ENCODE measurements at places on chromosomes 1 and 21.

GRCh38 chr1:22531251-22531650 lies 32.0 kb upstream of the EPHA8 start:
- DNase-seq = no peak

DNA sequence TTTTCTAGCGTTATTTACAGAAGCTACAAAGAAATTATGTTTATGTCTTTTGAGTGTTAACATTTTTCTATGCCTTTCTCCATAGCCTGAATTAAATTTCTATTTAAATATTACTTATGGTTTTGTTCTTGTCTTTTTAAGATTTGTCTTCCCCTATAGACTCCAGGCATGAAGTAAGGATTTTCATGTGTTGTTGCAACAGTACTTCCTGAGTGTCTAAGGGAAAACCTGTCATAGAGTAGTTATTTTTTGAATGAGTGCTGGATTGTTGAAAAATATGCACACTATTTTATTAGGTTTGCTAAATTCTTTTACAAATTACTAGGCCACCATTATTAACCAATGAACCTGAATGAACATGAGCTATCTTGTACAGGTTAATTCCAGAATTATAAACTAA lies 27.1 kb downstream of the SAMSN1 start:
- no peak for DNase-seq

DNA sequence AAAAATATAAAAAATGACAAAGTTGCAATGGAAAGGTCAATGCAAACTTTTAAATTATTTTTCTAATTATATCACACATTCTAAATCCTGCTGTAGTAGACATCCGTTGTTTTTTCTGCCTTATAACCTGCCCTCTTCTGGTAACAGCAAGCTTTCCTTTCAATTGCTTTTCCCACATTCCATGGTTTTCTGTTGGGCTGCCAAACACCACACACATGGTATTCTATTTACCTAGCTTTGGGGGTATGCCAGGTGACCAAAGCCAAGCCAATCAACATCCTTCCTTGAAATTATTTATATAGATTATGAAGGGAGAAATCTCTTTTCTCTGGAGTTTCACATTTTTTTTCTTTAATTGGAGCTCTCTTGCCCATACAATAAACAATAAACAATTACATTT lies 3.4 kb upstream of the LAMC1 start:
- no peak for DNase-seq

GRCh38 chr1:17672226-17672625 lies 82.9 kb upstream of the ACTL8 start:
- DNase-seq = no peak

GRCh38 chr1:55400508-55400907 lies 185.3 kb upstream of the USP24 start:
- no peak for DNase-seq

- no peak for DNase-seq
These were observed 27.3 kb downstream of the VANGL2 start for GRCh38 chr1:160427625-160428024.

DNA sequence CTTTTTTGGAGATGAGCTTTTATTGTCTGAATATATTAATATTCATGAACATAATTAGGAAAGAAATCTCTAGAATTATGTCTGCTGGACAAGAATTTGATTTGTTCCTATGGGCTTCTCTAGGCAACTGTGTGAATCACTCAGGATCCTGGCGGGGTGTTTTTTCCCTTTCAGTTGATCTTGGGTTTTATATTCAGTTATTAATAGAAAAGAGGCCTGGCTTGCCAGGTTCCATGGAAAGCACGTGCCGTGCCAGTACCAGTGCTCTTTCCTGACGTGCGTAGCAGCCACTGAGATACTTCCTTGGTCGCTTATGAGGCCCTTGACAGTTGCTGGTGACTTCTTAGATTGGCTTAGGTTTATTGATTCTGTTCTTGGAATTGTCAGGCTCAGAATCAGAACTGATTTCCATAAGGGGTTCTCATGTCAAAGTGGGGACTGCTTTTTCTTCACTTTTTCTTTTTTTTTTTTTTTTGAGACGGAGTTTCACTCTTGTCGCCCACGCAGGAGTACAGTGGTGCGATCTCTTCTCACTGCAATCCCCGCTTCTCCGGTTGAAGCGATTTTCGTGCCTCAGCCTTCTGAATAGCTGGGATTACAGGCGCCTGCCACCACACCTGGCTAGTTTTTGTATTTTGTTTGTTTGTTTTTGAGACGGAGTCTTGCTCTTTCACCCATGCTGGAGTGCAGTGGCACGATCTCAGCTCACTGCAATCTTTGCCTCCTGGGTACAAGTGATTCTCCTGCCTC lies 48.7 kb upstream of the KIF1B start:
- no peak for DNase-seq

GRCh38 chr1:50661626-50662025 lies 238.4 kb upstream of the DMRTA2 start:
- DNase-seq = no peak

GRCh38 chr21:31151156-31152045 lies 113.1 kb upstream of the KRTAP19-8 start:
- DNase-seq = no peak

DNA sequence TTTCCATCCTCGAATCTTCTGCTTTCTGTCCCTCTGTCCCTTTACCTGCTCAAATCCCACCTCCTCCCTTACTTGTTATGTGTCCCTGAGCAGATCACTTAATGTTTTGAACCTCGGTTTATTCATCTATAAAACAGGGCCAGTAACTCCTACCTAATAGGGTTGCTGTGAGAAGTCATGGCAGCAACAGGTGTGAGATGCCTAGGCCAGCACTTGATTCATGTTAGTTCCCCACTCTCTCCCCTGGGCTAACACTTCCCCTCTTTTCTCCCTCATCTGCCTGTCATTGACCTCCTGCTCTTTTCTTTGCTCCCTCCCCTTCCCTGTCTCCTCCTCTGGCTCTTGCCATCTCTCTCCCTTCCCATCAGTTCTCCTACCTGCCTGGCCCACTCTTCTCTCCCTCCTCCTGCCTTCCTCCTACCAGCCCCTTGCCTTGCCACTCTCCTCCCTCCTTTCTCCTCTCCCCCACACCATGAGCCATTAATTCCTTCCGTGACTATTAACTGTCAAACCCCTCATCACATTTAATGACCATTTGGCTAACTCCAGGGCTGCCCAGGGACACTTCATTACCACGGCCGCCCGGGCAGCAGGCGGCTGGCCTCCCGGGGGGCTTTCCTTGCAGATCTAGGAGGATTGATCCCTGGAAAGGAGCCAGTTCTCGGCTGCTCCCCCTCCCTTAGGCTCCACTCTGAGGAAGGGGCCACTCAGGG lies 90.6 kb upstream of the CD1D start:
- DNase-seq = no peak

DNA sequence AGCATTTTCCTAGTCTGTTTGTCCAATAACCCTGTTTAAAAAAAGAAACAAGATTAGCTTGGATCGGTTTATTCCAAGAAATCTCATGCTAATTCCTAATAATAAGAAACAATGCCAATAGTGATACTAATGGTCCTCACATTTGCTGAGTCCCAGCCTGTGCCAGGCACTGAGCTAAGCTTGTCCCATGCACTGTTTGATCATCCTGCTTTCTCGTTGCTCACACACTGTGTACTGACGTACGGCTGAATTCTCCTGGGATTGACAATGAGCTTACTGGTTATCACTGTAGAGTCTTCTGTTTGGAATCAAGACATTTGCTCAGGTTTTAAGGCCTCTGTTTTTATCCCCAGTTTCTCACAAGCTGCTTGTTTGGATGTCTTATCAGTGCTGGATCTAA lies 71.1 kb downstream of the CACNA1E start:
- DNase-seq = no peak

DNA sequence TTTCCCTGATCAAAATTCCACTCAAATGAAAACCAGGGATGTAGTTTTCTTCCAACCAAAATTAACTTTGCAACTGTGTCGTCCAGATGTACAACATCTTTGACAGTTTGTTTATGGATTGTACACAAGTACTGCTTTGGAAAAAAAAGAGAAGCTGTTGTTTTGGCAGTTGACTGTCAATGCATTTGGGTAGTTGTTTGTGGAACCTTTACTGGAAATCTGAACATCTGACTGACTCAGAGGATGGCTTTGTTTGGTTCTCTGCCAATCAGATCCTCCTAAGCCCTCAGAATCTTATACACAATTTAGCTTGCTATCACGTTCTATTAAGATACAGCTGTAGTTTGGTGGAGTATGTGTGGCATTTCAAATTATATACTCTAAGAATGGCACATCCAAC lies 195.0 kb downstream of the KCNK2 start:
- DNase-seq = no peak

DNA sequence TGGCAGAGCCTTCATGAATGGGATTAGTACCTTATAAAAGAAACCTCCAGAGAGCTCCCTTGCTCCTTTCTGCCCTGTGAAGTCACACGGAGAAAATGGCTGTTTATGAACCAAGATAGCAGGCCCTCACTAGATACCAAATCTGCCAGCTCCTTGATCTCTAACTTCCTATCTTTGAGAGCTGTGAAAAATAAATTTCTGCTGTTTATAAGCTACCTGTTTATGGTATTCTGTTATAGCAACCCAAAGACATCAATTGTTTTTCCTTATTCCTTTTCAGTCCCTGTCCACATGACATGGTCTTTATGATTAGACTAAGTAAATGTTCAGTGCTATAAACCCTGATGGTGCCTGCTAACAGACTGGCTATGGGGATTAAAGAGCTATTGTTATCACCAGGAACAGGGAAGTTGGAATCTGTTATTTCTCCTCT lies 9.7 kb upstream of the STIL start:
- DNase-seq = no peak

- no peak for DNase-seq
These were observed 182.4 kb downstream of the DISC1 start for GRCh38 chr1:231808990-231809389.

DNA sequence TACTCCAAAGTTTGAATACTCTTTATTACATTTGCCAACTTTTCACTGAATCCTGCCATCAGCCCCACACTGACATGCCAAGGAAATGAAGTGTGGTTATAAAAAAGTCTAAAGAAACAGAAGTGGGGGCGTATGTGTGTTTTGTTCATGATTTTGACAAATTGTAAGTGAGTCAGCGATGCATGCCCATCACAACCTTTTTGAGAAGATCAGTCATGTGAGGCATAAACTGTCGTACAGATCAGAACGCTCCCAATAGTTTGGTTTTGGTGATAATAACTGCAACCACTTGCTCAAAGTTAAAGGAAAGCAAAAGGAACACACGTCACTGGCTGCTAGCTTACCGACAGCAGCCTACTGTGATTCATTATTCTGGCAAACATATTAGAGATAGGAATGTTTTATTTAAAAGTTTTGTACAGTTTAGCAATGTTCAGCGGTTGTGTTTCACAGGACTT lies 95.6 kb downstream of the RGS2 start:
- DNase-seq = no peak

DNA sequence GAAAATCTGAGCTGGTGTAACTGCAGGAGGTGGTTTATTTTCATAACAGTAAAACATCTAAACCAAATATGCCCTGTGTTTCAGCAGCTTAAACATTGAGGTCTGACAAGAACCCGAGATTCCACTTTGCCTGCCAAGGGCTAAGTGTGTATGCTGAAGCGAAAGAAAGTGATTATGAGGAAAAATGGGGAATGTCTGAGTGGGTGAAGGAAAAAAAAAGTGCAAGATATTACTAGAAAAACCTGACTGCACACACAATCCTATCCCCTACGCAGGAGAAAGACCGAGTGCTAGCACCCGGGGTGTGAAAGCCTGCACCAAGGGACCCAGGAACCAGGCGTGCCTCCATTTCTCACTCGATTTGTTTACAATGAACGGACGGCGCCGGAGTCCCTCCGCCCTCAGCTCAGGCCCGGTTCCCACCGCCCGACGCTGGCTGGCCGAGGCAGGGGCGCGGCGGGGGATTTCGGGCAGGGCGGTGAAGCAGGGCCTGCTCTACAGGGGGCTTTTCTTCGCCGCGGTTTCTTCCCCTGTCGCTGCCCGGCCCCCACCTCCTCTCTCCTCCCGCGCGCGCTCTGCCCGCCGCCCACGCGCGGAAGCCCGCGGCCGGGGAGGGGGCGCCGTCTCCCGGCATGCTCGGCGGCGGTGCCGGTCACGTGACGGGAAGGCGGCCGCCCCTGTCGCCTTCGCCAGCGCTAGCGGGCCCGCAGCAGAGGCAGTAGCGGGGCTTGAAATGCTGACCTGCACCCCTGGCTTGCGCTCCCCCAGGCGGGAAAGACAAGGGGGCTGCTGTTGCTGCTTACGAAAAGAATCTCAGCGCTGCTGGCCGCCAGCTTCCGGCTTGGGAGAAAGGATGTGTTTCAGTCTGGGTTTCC lies 35.9 kb downstream of the ITPKB start:
- DNase-seq = peak; percentile 70

- DNase-seq = peak; percentile 38
These were observed 614 bp upstream of the CACNA1E start for GRCh38 chr1:181482521-181483284.

GRCh38 chr21:42526379-42526727 lies 12.7 kb downstream of the SLC37A1 start:
- no peak for DNase-seq

DNA sequence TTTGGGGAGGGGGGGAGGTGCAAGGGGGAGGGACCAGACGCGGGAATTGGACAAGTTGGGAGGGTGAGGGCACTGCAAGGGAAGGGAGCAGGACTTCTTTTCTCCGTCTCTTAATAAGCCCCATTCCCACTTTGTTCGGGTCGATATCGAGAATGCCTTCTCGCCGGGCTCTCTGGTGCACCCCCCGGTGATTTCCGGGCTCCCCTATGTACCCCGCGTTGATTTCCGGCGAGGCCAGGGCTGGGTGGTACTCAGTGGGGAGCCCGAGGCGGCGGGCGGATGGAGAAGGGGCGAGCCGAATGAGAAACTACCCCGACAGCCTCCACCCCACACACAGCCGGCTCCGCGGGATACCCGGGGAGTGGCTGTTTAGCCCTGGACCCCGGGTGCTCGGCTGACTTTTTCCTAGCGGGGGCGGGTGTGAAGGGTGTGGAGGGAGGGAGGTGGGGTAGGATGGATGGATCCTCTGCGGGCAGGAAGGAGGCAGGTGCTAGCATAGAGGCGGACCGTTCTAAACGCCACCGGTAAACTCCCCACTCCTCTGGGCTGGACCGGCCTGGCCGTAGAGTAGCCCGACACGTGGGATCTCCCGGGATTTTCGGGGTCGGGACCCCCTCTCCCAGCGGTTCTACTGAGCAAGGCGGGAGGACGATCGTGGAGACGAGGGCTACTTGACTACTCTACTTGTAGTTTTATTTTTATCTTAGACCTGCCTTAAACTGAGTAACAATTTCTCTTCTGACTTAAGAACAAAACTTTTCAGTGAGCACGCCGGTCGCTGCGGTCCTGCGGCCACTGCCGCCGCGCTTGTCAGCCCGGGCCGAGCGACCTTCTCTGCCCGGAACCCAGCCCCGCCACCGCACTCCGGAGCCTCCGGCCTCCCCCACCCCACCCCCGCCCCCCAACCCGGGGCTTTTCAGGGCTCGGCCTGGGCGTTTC lies 1.0 kb downstream of the RNF220 start:
- DNase-seq = no peak

All from COR-L47 (cell line).